ENCODE measurements at places on chromosomes 6 and 20.

GRCh38 chr20:2387180-2387577, 6.5 kb downstream of the TGM6 start:
- peak; percentile 78 for DNase-seq

DNA sequence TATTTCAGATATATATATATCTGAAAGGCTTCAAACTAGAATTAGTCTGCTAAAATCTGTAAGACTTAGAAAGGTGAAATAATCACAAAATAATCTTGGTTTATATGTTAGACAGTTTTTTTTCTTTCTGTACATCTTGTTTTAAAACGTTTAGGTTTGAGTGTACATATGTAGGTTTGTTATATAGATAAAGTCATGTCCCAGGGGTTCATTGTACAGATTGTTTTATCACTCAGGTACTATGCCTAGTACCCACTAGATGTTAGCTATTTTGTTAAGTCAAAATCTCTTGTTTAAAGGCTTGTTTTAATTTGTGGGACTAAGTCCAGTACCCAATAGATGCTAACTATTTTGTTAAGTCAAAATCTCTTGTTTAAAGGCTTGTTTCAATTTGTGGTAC, 1339.0 kb upstream of the CITED2 start:
- no peak for DNase-seq

DNA sequence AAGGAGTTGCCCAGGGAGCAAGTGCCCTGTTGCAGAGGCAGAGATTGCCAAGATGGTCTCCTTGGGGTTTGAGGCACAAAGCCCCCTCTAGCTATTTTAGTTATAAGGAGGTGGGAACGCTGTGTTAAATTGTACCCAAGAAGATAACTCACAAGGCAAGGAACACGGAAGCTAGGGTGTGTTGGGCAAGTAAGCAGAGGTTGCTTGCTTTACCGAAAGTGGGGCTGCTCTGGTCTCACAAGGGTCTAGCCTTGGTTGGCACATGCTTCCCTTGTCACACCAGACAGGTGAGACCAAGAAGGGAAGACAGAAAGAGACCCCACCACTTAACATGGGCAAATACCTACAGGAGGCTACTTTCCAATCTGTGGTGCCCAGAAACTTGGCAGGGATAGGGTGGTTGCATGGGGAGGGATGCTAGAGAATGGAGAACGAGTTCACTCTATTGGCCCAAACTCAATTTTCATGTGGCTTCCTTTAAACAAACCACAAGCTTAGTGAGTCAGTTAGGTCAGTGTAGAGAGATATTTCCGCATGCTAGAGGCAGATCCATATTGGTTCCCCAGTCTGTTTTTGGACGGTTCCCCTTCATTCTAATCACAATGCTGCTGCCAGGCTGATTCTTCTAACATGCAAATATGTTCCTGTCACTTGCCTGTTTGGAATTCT, 42.4 kb downstream of the PLAGL1 start:
- no peak for DNase-seq

- DNase-seq = no peak
Measured at GRCh38 chr6:6729971-6730370, 141.5 kb downstream of the LY86 start.

GRCh38 chr6:134372603-134373281, 54.8 kb upstream of the SGK1 start:
- DNase-seq = no peak

DNA sequence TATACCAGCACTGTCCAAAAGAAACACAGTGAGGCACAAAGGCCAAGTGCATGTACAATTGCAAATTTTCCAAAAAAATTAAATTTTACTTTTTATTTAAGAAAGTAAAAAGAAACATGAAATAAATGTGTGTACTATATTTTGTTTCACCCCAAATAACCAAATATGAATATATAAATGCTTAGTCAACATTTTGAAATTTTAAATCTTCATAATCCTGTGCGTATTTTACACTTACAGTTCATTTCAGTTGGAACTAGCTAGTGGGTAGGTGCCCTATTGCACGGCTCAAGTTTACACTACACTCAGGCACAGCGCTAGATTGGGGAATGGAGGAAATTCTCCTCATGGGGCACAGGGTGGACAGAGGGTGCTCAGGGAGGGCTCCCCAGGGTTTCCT, 18.0 kb upstream of the BTN3A3 start:
- no peak for DNase-seq

GRCh38 chr20:10219452-10219791, 792 bp downstream of the SNAP25 start:
- DNase-seq = peak; percentile 72

All from activated CD4-positive, alpha-beta T cell treated with anti-CD3 and anti-CD28 coated beads, Interleukin-2, Interleukin-6, amounts not matched to agents 100 ng/mL and 50 ng/mL, durations not matched to agents 16 hours and 8 hours (primary cell).